ENCODE measurements at places on chromosomes 4 and X. TPM values are rescaled to one million over a fixed set of nuclear protein-coding genes. Genes with fewer than 3 reads are reported as not detected.

GRCh38 chrX:135432881-135433521 is 11.3 kb downstream of the SMIM10L2A start:
- no peak for ATAC-seq

GRCh38 chr4:37988670-37989069 is 28.5 kb downstream of the PTTG2 start:
- ATAC-seq = no peak

- no peak for ATAC-seq
Observed at GRCh38 chr4:6983544-6984142, 59.5 kb upstream of the TADA2B start.

DNA sequence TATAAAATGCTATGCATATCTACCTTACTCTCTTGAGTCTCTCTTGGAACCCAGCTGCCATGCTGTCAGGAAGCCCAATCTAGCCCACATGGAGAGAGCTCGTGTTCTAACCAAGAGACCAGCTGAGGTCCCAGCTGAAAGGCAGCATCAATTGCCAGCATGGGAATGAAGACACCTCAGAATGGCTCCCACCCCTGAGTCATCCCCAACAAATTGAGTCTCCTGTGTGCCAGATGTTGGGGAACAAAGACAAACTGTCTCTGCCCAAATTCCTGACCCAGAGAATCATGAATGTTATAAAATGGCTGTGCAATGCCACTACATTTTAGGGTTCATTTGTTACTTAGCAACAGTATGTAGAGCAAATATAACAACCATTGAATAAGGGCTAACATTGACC is 105.2 kb upstream of the STX18 start:
- ATAC-seq = no peak

GRCh38 chr4:86977621-86978184 is 42.9 kb downstream of the AFF1 start:
- peak; percentile 66 for ATAC-seq

GRCh38 chr4:25809996-25810395 is 52.8 kb downstream of the SEL1L3 start:
- no peak for ATAC-seq

GRCh38 chr4:48261281-48261680 is 8.4 kb downstream of the TEC start:
- no peak for ATAC-seq

GRCh38 chr4:7021930-7022664 is 21.1 kb upstream of the TADA2B start:
- ATAC-seq = peak; percentile 88

DNA sequence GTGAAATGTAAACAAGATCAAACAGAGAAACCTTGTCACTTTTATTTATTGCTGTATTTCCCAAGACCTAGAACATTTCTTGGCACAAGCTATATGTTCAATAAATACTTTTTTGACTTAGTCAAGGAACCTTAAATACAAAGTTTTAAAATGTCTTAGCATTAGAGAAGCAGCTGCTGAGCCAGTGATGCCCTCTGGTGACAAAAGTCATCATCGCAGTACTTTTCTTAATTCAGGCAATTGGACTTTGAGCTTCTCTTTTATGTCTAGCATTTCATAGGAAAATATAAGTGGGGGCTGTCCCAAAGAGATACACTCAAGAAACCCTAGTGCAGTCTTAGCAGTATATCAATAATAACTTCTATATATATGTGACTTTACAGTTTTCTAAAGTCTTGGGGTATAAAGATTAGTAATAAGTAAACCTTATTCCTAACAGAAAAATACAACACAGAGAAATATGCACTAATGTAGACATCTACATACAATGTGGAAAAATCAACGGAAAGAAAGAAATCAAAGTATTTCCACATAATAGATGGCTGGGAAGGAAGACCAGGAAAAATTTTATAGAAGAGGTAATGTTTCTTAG is 118.4 kb downstream of the DTHD1 start:
- no peak for ATAC-seq

DNA sequence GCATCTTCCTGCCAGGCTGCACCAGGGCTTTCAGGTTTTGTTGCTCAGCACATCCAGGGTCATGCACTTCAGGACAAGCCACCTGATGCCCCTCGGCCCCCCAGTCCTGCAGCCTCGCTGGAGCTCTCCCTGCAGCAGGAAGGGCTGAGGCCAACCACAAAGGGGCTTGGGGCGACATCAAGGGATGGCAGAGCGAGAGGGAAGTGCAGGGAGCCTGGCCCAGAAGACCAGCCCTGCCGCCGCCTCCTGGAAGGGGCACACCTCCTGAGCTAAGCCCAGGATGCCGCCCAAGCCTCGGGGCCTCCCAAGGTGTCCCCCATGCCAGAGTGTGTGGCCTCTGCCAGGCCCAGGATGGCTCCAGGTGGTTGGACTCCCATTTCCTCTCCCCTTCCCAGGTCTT is 37.1 kb downstream of the TRMT44 start:
- ATAC-seq = no peak

DNA sequence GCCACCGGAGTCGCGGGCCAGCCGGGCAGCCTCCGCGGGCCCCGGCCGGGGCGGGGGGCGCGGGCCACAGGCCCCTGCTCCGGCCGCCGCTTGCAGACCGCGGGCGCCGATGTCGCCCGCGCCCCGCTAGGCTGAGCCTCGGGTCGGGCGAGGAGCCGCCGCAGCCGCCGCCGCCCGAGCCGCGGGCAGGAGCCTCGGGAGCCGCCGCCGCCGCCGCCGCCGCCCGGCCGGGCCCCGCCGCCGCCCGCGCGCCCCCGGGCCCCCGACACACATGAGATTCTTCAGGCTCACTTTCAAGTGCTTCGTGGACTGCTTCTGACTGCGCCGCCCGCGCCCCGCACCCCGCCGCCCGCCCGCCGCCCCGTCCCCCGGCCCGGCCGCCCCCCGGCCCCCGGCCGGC is 345 bp downstream of the SLC6A8 start:
- peak; percentile 4 for ATAC-seq

DNA sequence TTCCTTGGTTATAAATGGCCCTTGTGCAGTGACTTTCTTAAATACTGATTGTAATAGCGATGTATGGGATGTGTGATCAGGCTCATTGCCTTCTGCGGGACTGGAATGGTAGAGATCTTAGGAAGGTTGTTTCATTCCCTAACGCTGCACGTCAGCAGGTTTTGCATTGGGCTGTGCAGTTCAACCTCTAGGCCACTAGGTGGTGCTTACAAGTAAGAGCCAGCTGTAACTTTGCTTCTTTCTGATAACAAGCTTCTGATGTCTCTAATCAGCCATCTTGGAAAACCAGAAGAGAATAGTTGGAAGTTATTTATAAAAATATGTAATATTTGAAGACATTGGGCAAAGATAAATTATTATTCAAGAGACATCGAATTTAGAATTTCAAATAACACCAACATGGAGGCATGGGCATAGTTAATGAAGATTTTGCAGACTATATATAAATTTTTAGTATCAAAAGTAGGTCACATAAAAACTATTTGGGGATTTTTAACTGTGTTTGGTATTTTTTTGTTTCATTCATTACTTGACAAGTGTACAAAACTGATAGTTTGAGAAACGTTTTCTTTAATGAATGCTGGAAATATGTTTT is 339.7 kb upstream of the PCDH7 start:
- no peak for ATAC-seq

DNA sequence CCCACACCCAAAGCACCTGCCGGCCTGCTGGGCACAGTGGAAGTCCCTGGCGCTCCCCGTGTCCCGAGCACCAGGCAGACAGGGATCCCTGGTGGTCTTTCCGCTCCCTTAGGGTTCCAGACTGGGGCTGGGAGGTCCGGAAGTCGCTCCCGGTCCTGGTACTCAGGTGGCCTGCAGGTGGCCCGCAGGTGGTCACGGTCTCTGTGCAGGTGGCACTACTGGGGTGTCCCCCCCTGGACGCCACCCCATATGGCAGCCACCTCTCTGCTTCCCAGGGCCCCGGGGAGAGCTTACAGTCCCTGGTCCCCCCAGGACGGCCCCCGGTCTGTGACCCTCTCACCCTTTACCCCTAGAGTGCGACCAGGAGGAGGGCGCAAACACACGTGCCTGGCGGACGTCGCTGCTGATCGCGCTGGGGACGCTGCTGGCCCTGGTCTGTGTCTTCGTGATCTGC is 13.6 kb downstream of the SLC25A6 start:
- no peak for ATAC-seq

BMX gene
- total RNA-seq = not detected

HPSE gene
- total RNA-seq = 1.4 TPM

MAGEE1 gene
- total RNA-seq = 1.3 TPM

MAGEA12 gene
- total RNA-seq = 0.24 TPM

RAB33A gene
- 34.9 TPM for total RNA-seq

RBM10 gene
- 47.1 TPM for total RNA-seq
